Right cardiac atrium (tissue), 5 donors: ENCODE measurements at places on chromosomes 16 and 17.

GRCh38 chr17:8066841-8067775 is 20.4 kb downstream of the ALOX12B start:
- DNase-seq: no peak

- DNase-seq: no peak
These were observed 505.9 kb downstream of the HS3ST4 start for GRCh38 chr16:26197707-26198106.

- no peak for DNase-seq
These were observed 1.3 kb downstream of the ARMC5 start for GRCh38 chr16:31460582-31461002.

- DNase-seq: no peak
These were observed 21.6 kb upstream of the CDH1 start for GRCh38 chr16:68715471-68715870.
